A549 treated with ZK216348 at 1 μM for 4 hours (cell line): ENCODE measurements at places on chromosomes 6 and 20. TPM values are rescaled to one million over a fixed set of nuclear protein-coding genes. Genes with fewer than 3 reads are reported as not detected.

The PTGIS gene
- 0.04 TPM in 1 of 5 replicates, not detected in the others for total RNA-seq

The LTB gene
- total RNA-seq: 0.21 to 0.76 TPM (median 0.45 TPM) in 4 of 5 replicates, not detected in the other

The OLIG3 gene
- not detected in 5 replicates for total RNA-seq

The SLC22A2 gene
- 0.25 to 0.34 TPM in 2 of 5 replicates, not detected in the others for total RNA-seq

The SLC17A2 gene
- not detected in 5 replicates for total RNA-seq

The SLC17A9 gene
- 0.35 TPM in 1 of 5 replicates, not detected in the others for total RNA-seq

The TNNC2 gene
- not detected in 5 replicates for total RNA-seq

The THBS2 gene
- not detected in 5 replicates for total RNA-seq

The PSORS1C2 gene
- total RNA-seq: not detected in 5 replicates

The ADAM33 gene
- total RNA-seq: 0.05 to 0.08 TPM in 2 of 5 replicates, not detected in the others

The ARFGAP1 gene
- 40.7 to 94.2 TPM (median 79.4 TPM) in 5 replicates for total RNA-seq

The NOTCH4 gene
- 0.42 to 0.88 TPM (median 0.63 TPM) in 5 replicates for total RNA-seq

The GOPC gene
- 9.7 to 19.4 TPM (median 18.0 TPM) in 5 replicates for total RNA-seq

The PACSIN1 gene
- 0.06 to 0.17 TPM in 2 of 5 replicates, not detected in the others for total RNA-seq

The SCUBE3 gene
- total RNA-seq: 0.05 to 0.08 TPM (median 0.07 TPM) in 5 replicates

The MRAP2 gene
- 1.1 to 2.0 TPM (median 1.8 TPM) in 5 replicates for total RNA-seq

The GMPR gene
- total RNA-seq: 2.2 to 3.8 TPM (median 3.3 TPM) in 5 replicates

The AVP gene
- not detected in 5 replicates for total RNA-seq
